ENCODE measurements at places on chromosomes 13 and 19. TPM values are rescaled to one million over a fixed set of nuclear protein-coding genes. Genes with fewer than 3 reads are reported as not detected.

The DHDH gene
- not detected for total RNA-seq

The NCCRP1 gene
- total RNA-seq: not detected

The ICAM1 gene
- total RNA-seq: 97.0 TPM

The OR7C1 gene
- total RNA-seq: not detected

The MAST1 gene
- total RNA-seq: 0.32 TPM

The KCNRG gene
- not detected for total RNA-seq

The HSD17B14 gene
- total RNA-seq: 0.49 TPM

The SLITRK5 gene
- not detected for total RNA-seq

The ZNF211 gene
- total RNA-seq: 3.8 TPM

The ACP7 gene
- not detected for total RNA-seq

The ATP4A gene
- total RNA-seq: not detected

The ZNF177 gene
- 1.8 TPM for total RNA-seq

The DIAPH3 gene
- 10.5 TPM for total RNA-seq

The PLK5 gene
- total RNA-seq: not detected

The ANKLE1 gene
- total RNA-seq: not detected

The ADAMTSL5 gene
- total RNA-seq: 11.8 TPM

The ALOX5AP gene
- total RNA-seq: not detected

The HRC gene
- 0.32 TPM for total RNA-seq

The JAK3 gene
- total RNA-seq: 17.3 TPM

The ICAM4 gene
- total RNA-seq: 0.49 TPM

The VN1R2 gene
- total RNA-seq: not detected
